Stimulated activated CD8-positive, alpha-beta memory T cell treated with anti-CD3 and anti-CD28 coated beads, Interleukin-15, amount 100 ng/mL, for 24 hours (primary cell): ENCODE measurements at places on chromosomes 7 and 10.

- no peak for DNase-seq
Measured at GRCh38 chr7:727104-727805, at the start of gene PRKAR1B. Gene PRKAR1B, minus strand, starts transcription at chr7:727281. Its CDS starts 15,776 bp downstream, at chr7:711505.

DNA sequence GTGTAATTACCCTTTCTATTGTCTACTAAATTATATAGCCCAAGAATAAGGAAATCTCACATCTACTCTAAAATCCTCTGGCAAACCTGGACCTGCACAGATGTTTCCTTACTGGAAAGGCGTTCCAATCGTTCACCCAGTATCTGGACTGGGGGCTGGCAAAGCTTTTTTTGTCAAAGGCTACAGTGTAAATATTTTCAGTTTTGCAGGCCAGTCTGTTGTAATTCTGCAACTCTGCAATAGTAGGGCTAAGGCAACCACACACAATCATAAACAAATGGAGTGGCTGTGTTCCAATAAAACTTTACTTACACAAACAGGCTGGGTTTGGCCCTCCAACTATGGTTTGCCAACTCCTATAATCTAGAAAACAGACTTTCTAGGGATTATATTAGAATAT is 56.2 kb downstream of the GLI3 start:
- no peak for DNase-seq

GRCh38 chr7:116610210-116610609 is 61.8 kb upstream of the MET start:
- no peak for DNase-seq

- no peak for DNase-seq
Measured at GRCh38 chr7:44180631-44181030, 8.6 kb downstream of the GCK start.

GRCh38 chr7:131231381-131232220 is 96.1 kb upstream of the MKLN1 start:
- DNase-seq: peak; percentile 4

DNA sequence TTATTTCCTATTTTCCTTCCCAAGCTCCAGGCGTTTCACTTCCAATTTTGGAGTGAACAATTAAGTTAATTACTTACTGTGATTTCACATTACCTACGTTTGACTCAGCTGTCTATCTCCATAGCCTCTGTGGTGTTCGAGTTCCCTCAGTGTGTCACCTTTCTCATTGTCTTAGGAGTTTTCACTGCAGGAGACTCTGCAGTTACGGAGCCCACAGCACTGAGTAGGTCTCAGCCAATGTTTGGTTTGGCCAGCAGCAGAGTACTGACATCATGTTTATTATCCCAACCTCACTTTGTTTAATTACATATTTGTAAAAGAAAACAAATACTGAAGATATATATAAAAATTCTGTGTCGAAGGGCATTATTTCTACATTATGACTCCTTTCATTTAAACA is 1123.9 kb downstream of the CNTNAP2 start:
- DNase-seq: no peak

DNA sequence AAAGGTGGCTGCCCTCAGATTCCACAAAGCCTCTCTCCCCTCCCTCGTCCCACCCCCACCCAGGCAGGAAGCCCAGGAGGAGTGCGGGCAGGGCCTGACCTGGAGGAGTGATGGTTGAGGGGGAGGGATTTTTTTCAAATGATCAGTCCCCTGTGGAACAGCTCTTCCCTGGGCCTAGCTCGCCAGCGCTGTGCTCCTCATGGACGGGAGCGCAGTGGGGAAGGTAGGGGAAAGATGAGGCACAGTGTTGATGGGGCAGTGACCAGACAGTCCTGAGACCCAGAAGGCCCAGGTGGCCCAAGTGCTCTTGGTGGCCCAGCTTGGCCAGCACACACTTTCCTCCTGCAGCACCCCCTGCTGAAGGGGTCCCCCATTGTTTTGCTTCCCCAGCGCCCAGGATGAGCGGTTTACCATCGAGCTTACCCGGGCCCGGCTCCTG is 8.5 kb downstream of the SAP25 start:
- DNase-seq: no peak

GRCh38 chr7:143354376-143354775 is 8.1 kb downstream of the FAM131B start:
- no peak for DNase-seq

- no peak for DNase-seq
Measured at GRCh38 chr10:86878983-86879713, 78.3 kb downstream of the MMRN2 start.

DNA sequence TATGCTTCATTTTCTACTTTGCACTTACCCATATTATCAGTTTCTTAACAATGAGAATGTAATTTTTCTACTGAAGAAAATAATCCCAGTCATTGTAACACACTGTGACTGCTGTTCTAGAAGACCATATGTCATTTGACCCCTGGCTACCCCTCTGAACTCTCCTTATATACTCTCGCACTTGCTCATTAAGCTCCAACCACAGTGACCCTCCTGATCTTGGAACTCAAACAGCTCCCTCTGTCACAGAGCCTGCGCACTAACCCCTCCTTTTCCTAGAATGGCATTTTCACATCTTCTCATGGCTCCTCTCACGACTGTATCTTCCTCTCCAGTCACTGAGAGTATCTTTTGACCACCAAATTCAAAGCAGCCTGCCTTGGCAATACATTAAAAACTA is 169.7 kb downstream of the CACNA2D1 start:
- no peak for DNase-seq

DNA sequence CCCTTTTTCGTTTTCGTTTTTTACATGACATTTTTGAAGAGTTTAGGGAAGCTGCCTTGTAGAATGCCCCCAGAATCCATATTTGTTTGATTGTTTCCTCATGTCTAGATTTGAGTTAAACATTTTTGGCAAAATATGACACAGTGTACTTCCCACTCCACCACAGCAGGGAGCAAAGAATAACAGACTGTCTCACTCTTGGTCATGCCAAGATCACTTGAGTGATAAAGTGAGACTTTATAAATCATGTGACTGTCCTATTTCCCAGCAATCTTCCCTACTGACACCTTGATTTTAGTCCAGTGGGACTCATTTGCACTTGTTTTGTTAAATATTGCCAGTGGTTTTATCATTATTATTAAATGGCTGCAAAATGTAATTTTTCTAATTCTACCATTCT is 44.4 kb upstream of the USP6NL start:
- no peak for DNase-seq

GRCh38 chr10:98090822-98091221 is 43.6 kb upstream of the R3HCC1L start:
- no peak for DNase-seq

DNA sequence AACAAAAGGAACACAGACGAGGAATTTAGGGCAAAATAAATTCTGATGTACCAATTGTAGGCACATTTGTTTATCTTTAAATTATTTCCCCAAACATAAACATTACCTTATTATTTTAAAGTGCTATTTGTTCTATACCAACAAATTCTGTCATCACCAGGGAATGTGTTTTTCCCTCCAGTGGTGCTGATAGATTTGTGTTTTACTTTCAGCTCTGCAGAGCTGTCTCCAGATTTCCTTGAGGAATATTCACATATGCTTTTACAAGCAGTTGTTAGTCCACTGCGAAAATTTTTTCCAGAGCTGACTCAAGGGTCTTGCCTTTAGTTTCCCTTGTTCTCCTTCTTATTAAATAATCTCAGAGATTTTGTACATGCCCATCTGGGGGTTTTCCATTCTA is 362.8 kb downstream of the PHF14 start:
- no peak for DNase-seq

DNA sequence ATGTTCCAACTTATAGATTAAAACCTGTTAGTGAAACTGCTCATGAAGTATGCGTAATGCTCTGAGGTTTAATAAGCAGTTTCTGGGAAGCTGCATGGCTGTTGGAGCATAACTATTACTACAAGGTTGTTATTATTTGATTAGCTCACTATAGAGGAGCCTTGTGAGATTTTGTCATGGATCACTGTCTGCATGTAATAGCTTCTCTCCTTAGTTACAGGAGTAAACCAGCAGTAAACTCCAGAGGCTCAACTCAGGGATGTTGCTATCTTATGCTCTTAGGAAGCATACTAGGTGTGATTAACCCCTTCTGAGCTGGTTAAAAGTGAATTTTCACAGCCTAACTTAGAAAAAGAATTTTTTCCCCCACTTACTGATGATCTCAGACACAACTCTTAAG is 63.6 kb upstream of the IFRD1 start:
- no peak for DNase-seq

DNA sequence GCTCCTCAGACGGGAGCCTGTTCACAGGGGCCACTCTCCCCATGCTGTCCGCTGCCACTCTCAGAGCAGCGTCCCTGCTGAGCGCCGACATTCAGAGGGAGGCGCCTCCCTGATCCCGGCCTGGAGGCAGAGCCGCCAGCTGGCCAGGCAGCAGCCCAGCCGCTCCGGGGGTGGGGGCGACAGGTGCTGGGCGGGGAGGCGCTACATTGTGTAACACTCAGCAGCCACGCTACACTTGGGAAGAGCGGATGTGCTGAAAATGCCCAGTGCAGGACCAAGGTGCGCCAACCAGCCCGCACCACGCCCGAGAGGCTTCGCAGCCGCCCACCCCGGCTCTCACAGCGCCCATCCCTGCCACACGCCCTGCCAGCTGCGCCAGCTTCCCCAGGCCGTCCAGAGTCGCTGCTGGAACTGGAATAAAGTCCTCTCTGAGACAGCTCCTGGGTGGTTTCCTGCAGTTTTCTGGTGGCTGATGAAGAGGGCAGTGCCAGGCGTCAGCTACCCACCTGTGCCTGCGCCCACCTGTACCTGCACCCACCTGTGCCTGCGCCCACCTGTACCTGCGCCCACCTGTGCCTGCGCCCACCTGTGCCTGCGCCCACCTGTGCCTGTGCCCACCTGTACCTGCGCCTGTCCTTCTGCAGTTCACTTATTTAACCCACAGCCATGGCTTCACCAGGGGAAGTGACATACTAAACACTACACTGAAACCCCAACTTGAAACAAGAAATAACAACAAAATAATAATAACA is 25.7 kb downstream of the STK32C start:
- DNase-seq: no peak

DNA sequence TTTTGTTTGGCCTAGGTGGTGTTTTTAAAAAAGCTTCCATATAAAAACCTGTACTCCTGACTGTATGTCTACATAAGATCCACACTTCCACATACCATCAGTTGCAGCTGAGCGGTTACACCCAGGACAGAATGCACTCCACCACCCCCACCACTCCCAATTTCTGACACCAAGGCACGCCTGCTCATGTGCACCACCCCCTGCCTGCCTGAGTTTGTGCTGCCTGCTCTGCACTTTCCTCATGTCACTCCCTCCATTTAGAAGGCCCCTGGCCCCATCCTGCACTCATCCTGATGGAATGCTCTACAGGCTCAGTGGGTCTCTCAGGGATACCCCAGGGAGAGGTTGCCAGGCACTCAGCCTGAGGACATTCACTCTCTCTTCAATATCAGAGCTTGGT is 6.5 kb downstream of the VPS41 start:
- DNase-seq: no peak

GRCh38 chr7:37332243-37333016 is 116.2 kb downstream of the ELMO1 start:
- DNase-seq: no peak

DNA sequence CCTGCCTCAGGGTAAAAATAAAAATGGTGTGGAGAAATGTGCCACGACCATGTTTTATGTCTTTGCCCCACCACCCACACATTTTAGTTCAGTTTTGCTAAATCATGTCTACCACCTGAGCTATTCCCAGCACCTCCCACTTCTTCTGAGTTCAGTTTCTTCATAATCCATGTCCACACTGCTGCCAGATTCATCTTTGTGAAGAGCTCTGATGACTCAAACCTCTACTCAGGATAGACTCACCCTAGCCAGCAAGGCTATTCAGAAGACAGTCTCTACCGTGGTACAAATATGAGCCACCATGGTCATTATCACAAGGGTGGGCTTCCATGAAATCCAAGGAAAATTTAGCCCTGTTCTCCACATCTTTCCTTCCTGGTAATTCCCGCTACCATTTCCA is 231.1 kb upstream of the PRKCQ start:
- DNase-seq: no peak

- DNase-seq: no peak
Measured at GRCh38 chr10:29646960-29647461, 12.2 kb upstream of the SVIL start.

DNA sequence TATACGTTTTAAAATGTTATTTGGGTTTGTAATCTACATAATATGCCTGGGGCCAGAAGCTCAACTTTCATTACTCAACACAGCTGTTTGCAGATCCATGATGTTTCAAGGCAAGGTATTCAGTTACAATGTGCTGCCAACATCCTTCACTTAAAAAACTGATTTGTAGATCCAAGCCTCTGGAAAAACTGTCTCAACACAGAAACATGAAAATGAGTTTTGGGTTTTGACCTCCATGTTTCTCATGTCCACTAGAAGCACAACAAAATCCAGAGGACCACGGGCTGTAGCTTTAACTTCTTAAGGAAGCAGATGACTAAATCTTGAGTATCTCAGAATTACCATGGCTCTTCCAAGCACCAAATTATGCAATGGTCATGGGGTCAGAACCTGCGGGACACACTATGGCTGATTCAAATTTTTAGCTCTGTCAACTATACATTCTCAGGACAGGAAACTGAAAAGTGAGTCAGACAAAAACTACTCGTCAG is 247.1 kb upstream of the GRB10 start:
- DNase-seq: no peak

- no peak for DNase-seq
Measured at GRCh38 chr7:47092336-47092735, 489.6 kb downstream of the TNS3 start.

DNA sequence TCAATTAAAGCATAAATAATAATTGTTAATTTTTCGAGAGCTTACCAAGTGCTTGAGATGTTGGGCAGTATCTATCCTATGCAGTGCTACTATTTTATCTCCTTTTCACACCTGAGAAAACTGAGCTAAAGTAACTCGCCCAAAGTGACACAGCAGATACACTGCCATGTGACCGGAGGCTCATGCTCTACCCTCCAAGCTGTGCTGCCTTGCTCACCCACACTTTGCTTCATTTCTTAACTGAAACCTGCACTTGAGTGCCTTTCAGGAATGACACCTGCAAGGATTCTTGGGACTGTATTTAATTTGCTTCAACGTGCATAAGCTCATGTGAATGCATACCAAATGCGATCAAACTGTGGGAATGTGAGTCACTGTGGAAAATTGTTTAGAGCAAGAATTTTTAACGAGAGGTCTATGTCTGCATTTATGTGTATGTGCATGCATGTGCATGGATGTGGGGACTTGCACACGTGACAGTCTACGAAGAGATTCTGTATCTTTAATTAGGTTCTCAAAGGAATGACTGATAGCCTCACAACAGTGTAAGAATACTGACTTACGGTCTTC is 119.2 kb downstream of the ADCYAP1R1 start:
- DNase-seq: no peak
